ENCODE measurements at places on chromosomes 1 and 21. TPM values are rescaled to one million over a fixed set of nuclear protein-coding genes. Genes with fewer than 3 reads are reported as not detected.

The JUN gene
- 109 TPM for total RNA-seq

DNA sequence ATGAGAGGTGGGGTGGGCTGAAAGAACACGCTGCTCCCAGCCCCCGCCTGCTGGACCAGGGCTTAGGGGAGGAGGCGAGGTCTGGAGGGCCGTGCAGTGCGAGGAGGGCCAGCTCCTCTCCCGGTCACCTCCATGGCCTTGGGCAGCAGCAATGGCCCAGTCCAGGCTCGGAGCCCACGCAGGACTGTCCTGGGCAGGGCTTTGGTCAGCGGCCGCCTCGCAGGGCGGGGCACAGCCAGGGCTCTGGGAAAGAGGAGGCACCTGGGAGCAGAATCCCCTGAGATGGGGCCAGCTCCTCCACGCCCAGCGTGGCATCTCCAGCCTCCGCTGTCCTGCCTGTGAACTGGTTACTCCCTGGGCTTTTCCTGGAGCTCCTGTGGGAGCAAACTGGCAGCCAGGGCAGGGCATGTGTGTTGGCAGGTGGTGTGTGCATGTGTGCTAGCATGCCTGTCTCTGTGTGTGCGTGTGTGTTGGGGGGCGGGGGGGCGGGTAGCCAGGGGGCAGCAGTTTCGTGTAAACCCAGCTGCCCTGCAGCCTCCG, 27.4 kb downstream of the ARHGEF16 start:
- H3K4me1 ChIP-seq: no peaks in the 10 kb centered on the region
- no peak for DNase-seq
- H3K4me3 ChIP-seq: no peak overlapping the region
- H3K27ac ChIP-seq: no peak overlapping the region
- H3K27me3 ChIP-seq: no peaks in the 10 kb centered on the region

GRCh38 chr1:233787599-233787998, 116.9 kb upstream of the SLC35F3 start:
- no peak overlapping the region for H3K27ac ChIP-seq
- no peak overlapping the region for H3K4me3 ChIP-seq
- H3K27me3 ChIP-seq: no peaks in the 10 kb centered on the region
- no peaks in the 10 kb centered on the region for H3K36me3 ChIP-seq

The OR2G6 gene
- 0.06 TPM for total RNA-seq

DNA sequence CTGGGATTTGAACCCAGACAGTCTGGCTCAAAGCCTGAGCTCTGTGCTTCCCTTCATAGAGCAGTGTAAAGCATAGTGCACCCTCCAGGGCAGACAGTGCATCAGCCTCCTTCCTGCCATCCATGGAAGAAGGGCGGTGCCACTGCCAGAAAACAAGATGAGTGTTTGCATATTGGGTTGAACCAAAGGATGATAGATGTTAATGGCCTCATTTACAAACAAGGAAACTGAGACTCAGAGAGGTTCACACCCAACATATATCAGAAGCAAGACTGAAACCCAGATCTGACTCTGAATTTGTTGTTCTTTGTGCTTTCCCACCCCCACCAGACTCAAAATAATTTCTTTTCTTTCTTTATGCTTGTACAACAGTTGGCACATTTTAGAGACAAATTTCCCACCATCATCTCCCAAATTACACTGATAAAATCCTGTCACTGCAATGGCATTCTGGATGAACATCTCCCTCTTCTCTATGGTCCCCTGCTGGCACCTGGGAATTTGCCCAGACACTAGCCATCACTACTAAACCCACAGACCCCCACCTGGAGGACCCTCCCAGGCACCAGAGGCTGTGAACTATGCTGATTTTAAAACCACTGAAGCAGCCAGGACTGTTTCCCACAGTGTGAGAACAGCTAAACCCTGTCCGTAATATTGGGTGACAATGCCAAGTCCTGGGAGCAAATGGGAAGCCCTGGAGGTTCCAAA, 45.4 kb upstream of the MPZL1 start:
- H3K27ac ChIP-seq: no peak overlapping the region
- no peaks in the 10 kb centered on the region for H3K36me3 ChIP-seq
- no peak overlapping the region for H3K4me3 ChIP-seq
- no peak for DNase-seq
- H3K27me3 ChIP-seq: no peaks in the 10 kb centered on the region
- H3K4me1 ChIP-seq: no peaks in the 10 kb centered on the region

DNA sequence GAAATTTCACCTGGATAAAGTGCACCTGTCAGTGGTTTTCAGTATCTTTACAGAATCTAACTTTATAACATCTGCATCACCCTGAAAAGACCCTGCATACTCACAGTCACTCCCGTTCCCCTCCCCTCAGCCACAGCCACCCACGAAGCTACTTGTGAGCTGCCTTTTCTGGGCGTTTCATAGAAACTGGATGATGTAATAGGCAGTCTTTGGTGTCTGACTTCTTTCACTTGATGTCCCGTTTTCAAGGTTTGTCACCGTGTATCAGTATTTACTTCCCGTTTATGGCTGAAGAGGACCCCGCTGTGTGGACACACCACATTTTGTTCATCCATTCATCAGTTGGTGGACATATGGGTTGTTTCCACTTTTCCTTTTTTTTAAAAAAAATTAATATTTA, 47.8 kb upstream of the LRRC3 start:
- H3K36me3 ChIP-seq: no peaks in the 10 kb centered on the region
- no peaks in the 10 kb centered on the region for H3K4me1 ChIP-seq
- no peak overlapping the region for H3K4me3 ChIP-seq
- no peaks in the 10 kb centered on the region for H3K27me3 ChIP-seq

The SHE gene
- 18.1 TPM for total RNA-seq

The RHCE gene
- 0.44 TPM for total RNA-seq

GRCh38 chr1:212586206-212587015, 22.1 kb upstream of the ATF3 start:
- H3K27me3 ChIP-seq: peaks cover 2% of the 10 kb centered on the region
- DNase-seq: no peak
- no peaks in the 10 kb centered on the region for H3K36me3 ChIP-seq
- H3K4me3 ChIP-seq: no peak overlapping the region

GRCh38 chr21:36873513-36873912, 93.0 kb downstream of the HLCS start:
- no peak overlapping the region for H3K27ac ChIP-seq
- H3K27me3 ChIP-seq: no peaks in the 10 kb centered on the region
- no peak overlapping the region for H3K4me3 ChIP-seq

- DNase-seq: peak; percentile 44
- H3K4me1 ChIP-seq: no peaks in the 10 kb centered on the region
- H3K36me3 ChIP-seq: no peaks in the 10 kb centered on the region
- H3K27ac ChIP-seq: no peak overlapping the region
Observed at GRCh38 chr1:82901118-82901517, 1097.8 kb downstream of the TTLL7 start.

DNA sequence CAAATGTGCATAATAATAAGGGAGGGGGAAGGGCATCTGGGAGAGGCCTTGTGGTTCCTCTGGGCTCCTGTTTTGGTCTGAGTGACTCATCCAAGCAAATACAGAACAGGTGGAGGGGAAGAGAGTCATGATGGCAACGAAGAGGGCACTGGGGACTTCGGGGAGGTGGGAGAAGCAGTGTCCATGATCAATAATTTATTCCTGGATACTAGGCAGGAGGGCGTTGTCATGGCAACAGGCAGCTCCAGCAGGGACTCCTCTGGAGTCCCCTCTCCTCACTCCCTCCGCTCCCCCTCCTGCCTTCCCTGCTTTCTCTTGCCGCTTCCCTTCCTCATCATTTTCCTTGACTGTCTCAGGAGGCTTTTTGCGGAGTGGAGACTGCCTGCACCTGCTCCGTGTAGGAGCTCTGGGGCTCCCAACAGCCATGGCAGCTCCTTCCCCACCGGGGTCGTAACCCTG, 12.3 kb upstream of the NFASC start:
- no peaks in the 10 kb centered on the region for H3K36me3 ChIP-seq
- no peak overlapping the region for H3K4me3 ChIP-seq
- no peaks in the 10 kb centered on the region for H3K4me1 ChIP-seq
- H3K27me3 ChIP-seq: no peaks in the 10 kb centered on the region

DNA sequence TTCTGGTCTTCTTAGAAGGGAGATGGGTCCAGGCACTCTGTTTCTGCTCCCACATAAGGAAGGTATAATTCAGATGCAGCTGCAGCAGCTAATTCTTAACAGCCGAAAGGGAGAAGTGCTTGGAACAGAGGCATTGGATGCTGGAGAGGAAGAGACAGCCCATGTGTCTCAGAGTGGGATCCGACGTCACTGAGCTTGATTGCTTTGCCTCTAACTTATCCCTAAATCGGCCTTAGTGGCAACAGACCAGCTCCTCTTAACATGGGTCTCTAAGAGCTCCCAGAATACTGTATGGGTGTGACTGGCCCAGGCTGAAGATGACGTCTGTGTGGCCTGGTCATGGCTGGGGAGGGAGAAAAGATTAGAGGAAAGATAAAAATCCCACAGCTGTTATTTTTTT, 40.7 kb upstream of the KCND3 start:
- H3K36me3 ChIP-seq: no peaks in the 10 kb centered on the region
- DNase-seq: no peak
- no peaks in the 10 kb centered on the region for H3K4me1 ChIP-seq
- H3K4me3 ChIP-seq: no peak overlapping the region

DNA sequence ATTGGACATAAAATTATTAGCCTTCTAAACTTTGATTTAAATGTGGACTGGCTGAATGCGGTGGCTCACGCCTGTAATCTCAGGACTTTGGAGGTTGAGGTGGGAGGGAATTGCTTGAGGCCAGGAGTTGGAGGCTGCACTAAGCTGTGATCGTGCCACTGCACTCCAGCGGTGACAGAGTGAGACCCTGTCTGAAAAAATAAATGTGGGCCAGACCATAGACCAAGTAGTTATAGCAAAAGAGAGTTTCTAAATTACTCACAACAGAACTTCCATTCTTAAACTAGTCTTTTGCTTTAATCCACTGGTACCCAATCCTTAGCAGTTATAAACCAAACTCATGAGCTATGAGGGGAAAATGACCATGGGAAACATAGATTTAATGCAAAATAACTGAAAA, 35.2 kb downstream of the RAP1A start:
- H3K4me1 ChIP-seq: no peaks in the 10 kb centered on the region
- no peak overlapping the region for H3K27ac ChIP-seq
- DNase-seq: no peak
- H3K4me3 ChIP-seq: no peak overlapping the region
- no peaks in the 10 kb centered on the region for H3K27me3 ChIP-seq
- H3K36me3 ChIP-seq: no peaks in the 10 kb centered on the region

DNA sequence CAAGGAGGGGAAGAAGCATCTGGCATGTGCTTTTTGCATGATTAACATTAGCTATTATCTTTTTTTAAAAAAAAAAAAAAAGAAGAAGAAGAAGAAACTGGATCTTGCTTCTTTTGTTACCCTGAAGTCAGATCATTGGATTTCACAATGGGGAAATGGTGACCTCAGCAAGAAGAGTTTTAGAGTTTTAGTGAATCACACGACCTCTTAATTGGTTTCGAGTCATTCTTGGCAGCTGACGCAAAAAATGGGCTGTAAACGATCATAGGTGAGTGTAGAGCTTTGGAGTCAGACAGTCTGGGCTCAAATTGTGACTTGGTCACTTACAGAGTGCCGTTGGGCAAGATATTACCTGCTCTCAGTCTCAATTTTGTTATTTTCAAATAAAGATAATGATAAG, 33.3 kb upstream of the PGBD5 start:
- no peak overlapping the region for H3K27ac ChIP-seq
- H3K36me3 ChIP-seq: no peaks in the 10 kb centered on the region
- no peaks in the 10 kb centered on the region for H3K4me1 ChIP-seq
- H3K27me3 ChIP-seq: no peaks in the 10 kb centered on the region
- DNase-seq: no peak

The LRRC40 gene
- total RNA-seq: 13.3 TPM

Measured in kidney (tissue), 22 donors.